ENCODE measurements at places on chromosomes 11 and 22.

DNA sequence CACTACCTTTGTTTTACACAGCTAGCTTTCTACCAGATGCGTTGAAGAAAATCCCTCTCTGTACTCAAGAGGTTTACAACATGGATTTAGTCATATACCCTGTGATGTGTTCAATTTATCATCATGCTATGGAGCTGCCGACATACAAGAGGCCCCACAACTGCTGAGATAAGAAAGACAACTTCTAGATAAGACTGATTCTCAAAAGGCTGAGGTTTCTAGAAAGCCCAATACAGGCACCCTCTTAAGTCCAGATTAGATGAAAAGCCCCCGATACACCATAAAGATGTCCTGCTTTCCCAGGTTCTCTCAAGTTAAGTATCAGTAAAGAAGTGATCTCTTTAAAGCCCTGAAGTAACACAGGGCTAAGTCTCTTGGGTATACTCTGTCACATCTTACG is 14.3 kb downstream of the MTCH2 start:
- no peak for DNase-seq

DNA sequence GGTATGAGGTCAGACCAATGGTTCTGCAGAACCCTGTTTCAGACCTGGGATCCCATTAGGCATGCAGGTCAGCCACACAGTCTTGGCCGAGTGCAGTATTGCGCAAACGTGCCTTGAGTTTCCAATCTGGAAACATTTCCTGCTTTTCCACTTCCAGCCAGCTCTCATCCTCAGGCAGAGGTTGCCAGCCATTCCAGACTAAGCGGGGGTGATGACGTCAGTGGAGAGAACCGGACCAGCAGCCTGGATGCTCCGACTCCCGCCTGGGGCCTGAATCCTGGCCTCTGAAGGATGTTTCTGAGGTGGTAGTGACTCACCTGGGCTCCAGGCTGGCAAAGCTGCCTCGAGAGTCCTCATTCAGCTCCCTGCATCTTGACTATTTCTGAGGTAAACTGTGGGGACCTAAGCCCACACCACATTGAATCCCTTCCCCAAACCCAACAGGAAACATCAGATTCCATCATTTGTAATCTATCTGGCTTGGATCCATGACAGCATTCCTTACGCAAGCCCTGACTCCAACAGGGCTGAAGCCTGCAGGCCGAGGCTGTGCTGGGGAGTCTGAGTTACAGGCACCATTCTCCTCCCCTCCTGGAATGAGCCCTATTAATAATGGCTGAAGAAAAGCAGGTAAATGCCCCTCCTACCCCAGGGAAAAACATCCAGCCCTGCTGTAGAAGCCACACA is 83.0 kb downstream of the ABTB2 start:
- DNase-seq, result no peak

GRCh38 chr11:14969901-14970323 is 2.2 kb downstream of the CALCA start:
- DNase-seq, result peak; percentile 2

DNA sequence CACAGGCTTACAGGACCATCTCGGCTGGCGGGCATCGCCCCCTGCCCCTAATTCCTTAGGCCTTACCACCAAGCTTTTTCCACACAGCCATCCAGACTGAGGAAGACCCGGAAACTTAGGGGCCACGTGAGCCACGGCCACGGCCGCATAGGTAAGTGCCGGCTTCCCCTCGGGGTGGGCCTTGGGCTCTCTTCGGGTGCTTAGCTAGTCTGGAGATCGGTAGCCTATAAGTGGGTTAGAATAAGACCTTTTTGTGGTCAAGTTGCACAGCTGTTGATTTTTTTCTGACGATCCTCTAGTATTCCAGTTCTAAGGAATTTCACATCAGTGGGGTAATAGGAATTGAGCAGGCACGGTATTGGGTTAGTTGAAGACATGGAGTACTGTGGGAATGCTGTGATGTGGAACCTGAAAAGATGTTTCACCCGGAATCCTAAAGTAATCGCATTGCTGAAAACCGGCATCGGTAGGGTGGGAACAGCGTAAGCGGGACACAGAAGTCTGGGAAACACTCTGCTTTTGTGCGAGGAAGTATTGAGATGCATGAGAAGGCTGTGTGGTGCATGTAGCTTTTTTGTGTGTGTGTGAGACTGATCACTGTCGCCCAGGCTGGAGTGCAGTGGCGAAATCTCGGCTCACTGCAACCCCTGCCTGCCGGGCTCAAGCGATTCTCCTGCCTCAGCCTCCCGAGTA is 669 bp downstream of the RPL27A start:
- peak; percentile 44 for DNase-seq

GRCh38 chr11:19818619-19819018 is 106.0 kb downstream of the NAV2 start:
- no peak for DNase-seq
